ENCODE measurements at places on chromosomes 1 and 21.

GRCh38 chr1:192967211-192967877 is 91.8 kb downstream of the UCHL5 start:
- DNase-seq = no peak

DNA sequence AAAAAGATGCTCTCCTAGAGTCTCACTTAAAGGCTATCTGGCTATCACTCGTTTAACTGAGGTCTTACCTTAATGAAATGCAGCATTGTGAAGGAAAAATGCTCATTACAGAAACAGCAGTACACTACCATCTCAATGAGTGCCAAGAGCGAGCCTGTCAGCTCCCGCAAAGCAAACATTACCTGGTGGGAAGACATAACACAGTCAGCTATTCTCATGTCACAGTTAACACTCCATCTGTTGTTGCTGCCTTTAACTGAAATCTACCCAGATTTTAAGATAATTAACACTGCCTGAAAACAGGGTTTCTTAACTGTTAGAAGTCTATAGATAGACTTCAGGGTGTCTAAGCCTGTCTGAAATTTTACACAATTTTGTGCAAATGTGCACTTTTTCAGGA is 39.1 kb downstream of the PCSK9 start:
- DNase-seq = no peak

- DNase-seq = no peak
Measured at GRCh38 chr1:48462716-48463302, 9.2 kb downstream of the SPATA6 start.

GRCh38 chr1:25679171-25679570 is 62.6 kb downstream of the MAN1C1 start:
- no peak for DNase-seq

GRCh38 chr1:161497961-161498360 is 7.3 kb upstream of the FCGR2A start:
- DNase-seq = no peak

- DNase-seq = no peak
Measured at GRCh38 chr1:162070825-162071224, 1.3 kb downstream of the NOS1AP start.

- no peak for DNase-seq
Measured at GRCh38 chr1:183962903-183963302, 74.6 kb downstream of the COLGALT2 start.

- no peak for DNase-seq
Measured at GRCh38 chr1:43705334-43705733, 2.0 kb upstream of the ST3GAL3 start.

- no peak for DNase-seq
Measured at GRCh38 chr1:10803971-10804820, 7.8 kb upstream of the CASZ1 start.

GRCh38 chr21:43658769-43659135 is 536 bp downstream of the HSF2BP start:
- DNase-seq = no peak

DNA sequence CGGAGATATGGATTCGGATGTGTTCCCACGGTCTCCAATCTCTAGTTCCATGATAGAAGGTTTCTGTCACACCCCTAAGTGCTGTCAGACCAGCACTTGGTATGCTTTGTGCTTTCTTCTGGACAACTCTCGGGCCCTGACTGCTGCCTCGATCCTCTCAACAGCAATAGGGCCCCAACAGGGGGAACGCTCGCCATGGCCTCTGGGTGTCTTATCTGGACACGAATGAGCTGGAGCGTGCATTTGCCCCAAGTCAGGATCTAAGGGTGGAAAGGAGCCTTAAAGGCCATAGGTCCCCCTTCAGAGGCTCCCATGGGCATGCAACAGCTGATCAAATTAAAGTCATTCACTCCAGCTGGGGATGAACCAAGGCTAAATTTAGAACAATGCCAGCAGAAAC is 76.8 kb downstream of the TCP10L start:
- no peak for DNase-seq

DNA sequence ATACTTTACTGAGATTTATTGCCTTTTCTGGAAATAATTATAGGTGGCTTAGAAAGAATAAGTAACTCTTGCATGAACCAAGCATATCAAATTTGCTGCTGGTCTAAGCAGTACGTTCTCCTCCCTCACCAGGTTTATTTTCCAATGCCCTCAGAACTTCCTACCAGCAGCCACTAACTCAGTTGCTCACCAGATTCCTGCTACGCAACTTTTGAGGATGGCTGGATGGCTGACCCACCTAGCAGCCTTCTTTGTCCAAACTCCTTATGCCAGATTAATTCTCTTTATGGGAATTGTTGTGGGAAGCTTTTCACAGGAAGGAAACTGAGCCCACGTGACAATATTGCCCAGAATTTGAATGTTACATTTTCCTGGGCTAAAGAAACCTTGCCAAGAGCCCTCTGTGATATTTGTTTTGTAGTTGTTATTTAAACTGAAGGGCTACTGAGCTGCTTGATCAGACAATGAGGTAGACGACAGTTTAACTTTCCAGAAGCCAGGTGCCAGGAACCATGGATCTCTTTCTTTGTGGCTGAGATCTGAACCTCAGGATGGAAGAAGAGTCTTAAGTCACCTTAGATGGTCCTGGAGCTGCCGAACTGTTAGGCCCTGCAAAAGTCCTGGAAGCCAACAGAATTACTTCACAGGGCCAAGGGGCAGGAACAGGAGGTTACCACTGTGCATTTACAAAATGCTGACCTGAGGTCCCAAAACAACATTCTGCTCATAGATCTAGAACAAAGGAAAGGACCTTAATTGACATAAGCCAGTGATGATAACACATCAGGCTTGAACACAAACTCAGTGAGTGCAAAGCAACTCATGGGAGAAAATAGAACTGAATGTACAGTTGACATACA is 85.5 kb upstream of the ATP1A1 start:
- DNase-seq = no peak

DNA sequence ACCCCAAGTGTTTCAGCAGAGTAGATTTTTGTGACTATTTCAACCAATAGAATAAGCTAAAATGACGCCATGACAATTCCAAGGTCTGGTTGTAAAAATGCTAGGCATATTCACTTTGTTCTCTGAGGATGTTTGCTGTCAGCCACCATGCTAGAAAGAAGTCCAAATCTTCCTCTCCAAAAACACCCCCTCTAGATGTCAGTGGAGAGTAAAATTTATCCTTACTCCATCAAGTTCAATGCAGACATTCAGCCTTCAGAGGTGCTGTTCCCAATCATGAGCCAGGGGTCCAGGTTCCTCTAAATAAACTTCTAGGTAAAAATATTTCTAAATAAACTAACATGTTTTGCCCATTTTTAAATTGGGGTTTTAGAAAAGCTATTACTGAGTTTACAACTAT is 395.4 kb upstream of the ADAMTS5 start:
- DNase-seq = no peak

DNA sequence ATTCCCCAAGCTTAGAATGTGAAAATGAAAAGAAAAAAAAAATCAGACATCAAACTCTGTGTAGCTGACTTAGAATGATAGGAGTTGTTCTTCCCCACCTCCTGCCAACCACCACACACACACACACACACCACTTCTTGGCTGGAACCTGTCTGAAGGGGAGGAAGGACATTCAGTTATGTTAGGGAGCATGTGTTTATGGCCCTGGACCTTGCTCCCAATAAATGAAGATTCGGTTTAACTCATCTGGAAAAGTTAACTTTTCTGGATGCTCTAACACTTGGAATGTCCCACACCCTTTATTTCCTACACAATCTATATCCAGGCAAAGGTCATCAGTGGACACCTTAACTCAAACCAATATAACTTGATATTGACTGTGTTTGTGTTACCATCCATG is 112.4 kb downstream of the DAB1 start:
- no peak for DNase-seq

DNA sequence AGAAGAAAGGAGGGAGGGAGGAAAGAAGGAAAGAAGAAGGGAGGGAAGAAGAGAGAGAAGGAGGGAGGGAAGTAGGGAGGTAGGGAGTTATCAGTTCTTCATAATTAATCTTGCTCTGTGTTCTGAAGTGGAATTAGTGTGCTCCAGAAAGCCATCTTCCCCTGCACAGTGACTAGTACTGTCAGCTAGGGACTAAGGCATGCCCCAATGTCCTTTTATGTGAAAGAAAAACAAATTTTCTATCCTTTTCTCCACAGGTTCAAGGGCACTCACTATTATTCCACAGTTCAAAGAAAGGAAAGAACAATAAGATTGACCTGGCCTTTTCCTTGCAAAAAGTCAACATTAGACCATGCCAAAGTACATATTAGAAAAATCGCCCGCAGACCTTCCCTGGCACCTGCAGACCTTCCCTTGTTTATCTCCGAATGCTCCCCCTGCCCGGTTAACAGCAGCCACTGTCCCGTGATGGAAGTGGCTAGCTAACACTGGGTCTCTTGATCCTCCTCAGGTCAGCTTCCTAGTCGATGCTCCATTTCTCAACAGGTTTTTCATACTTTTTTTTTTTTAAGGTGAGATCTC is 107.2 kb upstream of the EDEM3 start:
- no peak for DNase-seq

DNA sequence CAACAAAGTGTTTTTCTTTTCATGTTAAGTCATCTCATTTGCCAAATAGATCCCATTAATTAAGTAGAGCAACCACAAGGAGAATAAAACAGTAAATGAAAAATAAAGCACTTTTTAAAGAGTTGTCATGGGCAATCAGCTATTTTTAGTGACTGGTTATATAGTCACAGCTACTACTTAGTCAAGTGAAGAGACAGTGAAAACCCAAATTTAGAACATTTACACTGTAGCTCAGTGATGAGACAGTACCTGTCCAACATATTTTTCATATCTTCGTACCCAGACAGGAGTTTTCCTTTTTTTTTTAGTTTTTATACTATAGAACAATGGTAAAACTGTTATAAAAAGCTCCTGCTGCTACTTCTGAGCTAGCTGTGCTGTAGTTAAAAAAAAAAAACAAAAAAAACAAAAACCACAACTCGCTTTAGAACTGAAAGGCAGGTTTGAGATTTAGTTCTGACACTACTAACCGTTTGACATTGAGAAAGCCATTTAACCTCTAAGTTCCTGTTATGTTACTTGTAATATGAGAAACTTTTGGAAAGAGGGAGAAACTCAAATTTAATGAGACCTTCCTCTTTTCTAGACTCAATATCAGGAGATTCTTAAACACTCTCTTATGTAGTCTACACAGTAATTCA is 777.5 kb downstream of the ADGRL2 start:
- DNase-seq = no peak

GRCh38 chr1:35507947-35508346 is 49.3 kb downstream of the KIAA0319L start:
- no peak for DNase-seq

DNA sequence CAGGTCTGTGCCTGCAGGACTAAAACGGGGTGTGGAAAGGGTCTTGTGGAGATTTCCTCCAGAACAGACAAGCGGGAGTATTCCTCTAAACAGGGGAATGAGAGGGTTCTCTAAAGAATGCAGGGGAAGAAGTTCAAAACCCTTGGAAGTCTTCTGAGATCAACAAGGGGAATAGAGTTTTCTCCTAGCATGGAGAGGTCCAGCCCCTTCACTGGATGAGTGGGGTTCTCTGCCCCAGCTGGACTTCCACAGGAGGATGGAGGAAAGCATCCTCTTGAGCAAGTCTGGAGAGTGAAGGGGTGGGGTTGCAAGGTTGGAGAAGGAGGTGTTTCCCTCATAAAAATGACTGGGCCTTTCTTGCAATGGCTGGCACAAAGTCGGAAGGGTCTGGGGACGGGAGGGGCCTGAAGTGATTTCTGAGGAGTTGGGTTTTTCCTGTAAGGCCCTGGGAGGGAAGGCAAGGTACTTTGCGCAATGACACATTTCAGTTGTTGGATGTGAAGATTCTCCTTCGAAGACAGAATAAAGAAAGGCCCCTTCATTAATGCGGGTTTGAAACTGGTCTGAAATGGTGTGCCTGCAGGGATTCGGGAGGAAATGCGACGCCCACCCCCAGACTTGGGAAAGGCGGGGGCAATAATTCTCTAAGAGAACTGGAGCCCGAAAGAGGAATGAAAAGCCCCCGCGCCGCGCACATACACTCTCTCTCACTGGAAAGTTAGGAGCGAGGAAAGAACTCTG is 884 bp downstream of the SPATA6 start:
- DNase-seq = no peak

DNA sequence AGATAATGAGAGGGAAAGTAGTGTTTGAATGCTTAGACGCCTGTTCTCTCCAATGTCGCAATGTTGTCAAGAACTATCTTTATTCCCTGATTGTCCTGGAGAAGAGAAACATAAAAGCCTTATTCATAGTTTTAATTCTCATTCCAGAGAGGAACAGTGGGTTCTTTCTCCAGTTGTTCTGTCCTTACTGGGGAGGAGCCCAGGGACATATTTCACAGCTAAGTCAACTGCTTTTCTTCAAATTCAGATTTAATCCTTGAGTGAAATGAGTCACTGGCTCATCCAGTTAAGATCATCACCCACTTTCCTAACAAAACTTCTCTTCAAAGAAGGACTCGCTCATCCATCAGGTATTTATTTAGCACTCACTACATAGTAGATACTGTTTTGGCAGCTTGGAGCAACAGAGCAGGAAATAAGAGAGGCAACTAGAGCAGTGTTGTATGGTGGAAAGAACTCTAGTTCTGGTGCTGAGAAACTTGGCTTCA is 365.7 kb upstream of the USP24 start:
- no peak for DNase-seq

DNA sequence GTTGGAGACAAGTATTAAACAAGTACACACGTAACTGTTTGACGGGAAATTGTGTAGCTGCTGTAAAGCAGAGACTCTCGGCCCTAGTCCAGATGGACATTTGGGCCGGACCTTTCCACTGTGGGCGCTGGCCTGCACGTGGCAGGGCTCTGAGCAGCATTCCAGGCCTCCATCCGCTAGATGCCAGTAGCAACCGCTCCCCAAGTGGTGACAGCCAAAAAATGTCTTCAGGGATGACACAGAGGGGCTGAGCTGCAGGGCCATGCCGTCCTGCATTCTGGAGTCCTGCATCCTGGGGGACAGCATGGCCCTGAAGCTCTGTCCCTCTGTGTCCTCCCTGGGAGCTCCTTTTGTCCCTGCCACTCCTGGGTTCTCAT is 24.8 kb downstream of the A3GALT2 start:
- no peak for DNase-seq

- no peak for DNase-seq
Measured at GRCh38 chr1:66778969-66779368, 22.1 kb downstream of the INSL5 start.

DNA sequence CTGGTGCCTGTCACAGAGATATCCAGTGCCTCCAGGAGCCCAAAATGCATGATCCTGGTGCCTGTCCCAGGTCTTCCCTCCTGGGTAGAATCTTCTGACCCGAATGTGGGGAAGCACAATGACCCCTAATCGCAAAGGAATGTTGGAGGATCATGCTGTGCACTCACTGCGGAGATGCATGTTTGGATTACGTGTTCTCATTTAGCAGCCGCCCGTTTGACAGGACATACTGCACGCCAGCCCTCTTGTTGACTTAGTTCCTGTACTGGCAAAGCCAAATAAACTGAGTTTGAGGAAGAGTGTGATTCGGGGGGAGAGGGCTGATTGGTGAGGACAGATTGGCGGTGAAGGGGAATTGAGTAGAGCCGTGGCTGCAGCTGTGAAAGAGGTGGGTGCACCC is 85.9 kb upstream of the SIM2 start:
- no peak for DNase-seq

All from esophagus squamous epithelium (tissue), 5 donors.